Activated T-cell treated with anti-CD3 and anti-CD28 coated beads, Interleukin-2, amount 50 U/mL, for 1 hour (primary cell): ENCODE measurements at places on chromosomes 16 and 17.
A peak's percentile ranks its signal among the peaks of the same experiment; 100 is the strongest.

DNA sequence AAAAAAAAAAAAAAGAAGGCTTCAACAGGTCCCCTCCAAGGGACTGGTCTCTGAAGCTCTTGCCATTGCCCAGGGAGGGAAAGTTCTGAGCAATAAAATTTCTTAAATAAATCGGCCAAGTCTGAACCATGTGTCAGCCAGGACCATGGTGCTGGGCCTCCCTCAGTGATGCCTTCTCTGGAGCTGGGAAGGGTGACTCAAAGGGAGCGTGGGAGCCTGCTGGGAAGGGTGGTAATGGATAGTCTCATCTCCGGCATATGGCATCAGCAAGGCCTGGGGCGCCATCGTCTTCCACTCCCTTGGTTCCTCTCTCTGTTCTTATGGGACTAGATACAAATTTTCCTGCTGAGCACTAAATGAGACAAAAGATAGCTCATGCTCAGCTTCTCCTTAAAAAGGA, 2.3 kb downstream of the VKORC1 start:
- DNase-seq: no peak

DNA sequence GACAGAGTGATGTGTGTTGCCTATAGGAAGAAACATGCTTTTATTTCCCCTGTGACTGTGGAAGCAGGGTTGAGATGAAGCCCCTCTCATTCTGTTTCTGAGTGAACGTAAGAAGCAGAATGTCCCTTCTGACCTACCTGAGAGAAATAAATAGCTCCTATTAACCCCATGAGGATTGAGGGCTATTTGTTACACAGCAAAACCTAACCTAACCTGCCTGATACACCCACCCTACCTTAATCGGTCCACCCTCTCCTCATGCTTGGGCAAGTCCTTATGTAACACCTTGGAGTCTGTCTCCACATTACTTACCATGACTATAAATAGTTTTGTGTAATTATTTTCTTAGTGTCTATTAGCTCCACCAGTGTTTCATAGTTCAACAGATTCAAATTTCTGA, 41.9 kb downstream of the SALL1 start:
- DNase-seq: no peak

DNA sequence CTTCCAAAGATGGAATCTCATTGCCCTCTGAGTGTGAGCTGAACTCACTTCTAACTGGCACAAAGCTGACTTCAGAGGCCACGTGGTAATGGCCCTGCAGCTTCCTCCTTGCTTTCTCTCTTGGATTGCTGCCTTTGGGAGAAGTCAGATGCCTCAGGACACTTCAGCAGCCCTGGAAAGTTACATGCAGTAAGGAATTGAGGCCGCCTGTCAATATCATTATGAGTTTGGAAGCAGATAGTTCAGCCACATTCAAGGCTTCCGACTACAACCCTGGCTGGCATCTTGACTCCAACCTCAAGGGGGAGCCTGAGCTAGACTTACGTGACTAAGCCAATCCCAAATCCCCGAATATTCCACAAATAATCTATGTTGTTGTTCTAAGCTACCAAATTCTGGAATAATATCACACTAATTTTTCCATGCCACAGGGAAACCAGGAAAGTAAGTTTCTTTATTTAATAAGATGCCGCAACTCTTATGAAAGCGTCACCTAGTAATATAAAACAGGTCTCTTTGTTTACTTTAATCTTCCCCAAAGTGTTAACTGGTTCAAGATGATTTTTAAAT, 13.6 kb downstream of the CEP20 start:
- no peak for DNase-seq

DNA sequence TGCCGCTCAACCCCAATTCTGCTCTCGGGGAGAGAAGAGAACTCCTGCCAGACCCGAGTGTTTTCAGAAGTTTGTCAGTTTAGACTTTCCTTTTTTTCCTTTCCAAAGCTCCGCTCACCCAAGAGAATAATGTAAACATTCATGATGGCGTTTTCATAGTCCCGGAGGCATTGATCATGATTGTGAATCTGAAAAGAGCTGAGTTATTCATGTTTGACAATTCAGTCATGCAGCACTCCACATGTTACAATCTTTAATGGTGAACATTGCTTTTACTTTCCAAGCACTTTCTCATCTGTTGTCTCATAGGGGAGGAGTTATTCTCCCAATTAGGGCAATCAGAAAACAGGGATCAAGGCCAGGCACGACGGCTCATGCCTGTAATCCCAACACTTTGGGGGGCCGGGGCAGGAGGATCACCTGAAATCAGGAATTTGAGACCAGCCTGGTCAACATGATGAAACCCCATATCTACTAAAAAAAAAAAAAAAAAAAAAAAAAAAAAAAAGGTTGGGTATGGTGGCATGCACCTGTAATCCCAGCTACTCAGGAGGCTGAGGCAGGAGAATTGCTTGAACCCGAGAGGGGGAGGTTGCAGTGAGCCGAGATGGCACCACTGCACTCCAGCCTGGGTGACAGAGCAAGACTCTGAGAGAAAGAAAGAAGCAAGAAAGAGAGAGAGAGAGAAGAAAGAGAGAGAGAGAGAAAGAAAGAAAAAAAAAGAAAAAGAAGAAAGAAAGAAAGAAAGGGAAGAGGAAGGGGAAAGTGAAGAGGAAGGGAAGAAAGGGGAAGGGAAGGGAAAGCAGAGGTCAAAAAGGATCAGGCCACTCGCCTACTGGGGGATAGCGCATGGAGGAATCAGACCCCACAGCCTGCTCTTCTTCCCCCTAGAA, 70.0 kb upstream of the TNRC6C start:
- DNase-seq: peak; percentile 15

GRCh38 chr16:28897826-28898225, 19.5 kb downstream of the ATP2A1 start:
- no peak for DNase-seq

DNA sequence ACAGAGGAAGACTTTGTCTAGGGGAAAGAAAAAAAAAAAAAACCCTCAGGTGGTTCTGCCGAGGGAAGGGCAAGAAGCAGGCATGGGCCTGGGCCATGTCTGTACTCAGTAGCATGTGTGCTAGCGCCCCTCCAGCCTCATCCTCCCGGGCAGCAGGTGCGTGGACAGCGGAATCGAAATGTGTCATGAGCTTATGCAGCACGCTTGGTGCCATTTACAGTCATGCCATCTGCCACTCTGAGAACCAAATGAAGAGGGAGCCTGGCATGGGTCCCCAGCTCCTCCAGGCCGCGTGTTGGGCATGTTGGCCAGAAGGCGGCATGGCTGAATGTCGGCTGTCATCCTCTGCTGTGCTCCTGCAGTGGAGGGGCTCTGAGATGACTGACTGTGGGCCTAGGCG, 31.4 kb downstream of the CRAMP1 start:
- DNase-seq: no peak
